Activated T-cell treated with anti-CD3 and anti-CD28 coated beads, Interleukin-2, amount 50 U/mL, for 1 hour (primary cell): ENCODE measurements at places on chromosomes 13 and 19.

DNA sequence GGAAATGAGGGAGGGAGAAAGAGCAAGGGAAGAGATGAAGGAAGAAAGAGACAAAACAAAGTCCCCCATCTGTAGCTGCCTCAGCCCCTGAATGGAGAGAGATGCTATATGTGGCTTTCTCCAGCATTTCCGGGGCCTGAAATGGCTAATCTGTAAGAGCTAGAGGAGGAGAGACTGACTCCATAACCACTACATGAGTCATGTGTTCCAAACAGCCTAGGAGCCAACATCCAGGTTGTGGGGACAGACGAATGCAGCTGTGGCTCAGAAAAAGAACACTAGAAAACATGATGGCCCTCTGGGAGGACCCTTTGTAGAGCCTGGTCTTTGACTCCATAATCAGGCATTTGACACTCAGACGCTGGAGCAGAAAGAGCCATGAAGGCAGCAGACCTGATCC, 292.0 kb upstream of the ZNF507 start:
- no peak for DNase-seq

GRCh38 chr13:112761701-112762689, 72.2 kb downstream of the ATP11A start:
- DNase-seq, result no peak

GRCh38 chr19:50418176-50419021, at the start of gene SPIB:
Gene SPIB (plus strand): TSS chr19:50418938. CDS start chr19:50418963, 25 bp downstream.
- no peak for DNase-seq

- DNase-seq, result no peak
Measured at GRCh38 chr13:68030152-68030809, 800.1 kb upstream of the PCDH9 start.

GRCh38 chr19:30136611-30137195, 194.7 kb downstream of the URI1 start:
- DNase-seq, result no peak

DNA sequence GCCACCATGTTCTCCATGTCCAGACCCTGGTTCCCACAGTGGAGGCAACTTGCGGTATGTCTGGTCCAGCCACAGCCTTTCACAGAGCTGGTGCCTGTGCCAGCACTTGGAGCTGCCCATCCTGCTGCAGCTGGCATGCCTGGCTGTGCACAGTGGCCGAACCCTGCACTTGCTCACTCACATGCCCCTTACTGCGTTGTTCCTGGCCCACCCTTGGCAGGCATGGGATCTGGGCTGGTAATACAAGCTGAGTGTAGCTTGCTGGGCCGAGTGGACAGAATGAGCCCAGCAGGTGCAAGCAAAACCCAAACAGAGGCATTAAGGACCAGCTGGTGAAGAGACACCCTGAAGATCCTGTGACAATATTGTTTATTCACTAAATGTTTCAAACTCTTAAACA, 583.9 kb upstream of the SLITRK6 start:
- no peak for DNase-seq

GRCh38 chr19:6423499-6424194, 964 bp downstream of the KHSRP start:
- DNase-seq, result peak; percentile 42

DNA sequence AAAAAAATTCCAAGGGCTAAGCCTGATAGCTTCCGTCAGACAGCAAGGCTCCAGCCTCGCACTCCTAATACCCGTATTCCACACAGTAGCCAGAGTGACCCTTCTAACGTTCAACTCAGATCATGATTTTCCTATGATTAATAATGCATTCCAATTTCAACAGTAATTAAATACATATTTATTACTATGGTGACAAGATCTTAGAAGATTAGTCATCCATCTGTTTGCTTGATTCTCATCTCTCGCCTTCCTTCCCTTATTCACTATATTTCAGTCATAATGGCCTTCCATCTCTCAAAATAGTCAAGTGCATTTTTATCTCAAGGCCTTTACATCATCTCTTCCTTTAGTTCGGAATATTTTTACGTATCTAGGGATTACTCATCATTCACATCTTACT, 621.2 kb upstream of the SPRY2 start:
- no peak for DNase-seq

DNA sequence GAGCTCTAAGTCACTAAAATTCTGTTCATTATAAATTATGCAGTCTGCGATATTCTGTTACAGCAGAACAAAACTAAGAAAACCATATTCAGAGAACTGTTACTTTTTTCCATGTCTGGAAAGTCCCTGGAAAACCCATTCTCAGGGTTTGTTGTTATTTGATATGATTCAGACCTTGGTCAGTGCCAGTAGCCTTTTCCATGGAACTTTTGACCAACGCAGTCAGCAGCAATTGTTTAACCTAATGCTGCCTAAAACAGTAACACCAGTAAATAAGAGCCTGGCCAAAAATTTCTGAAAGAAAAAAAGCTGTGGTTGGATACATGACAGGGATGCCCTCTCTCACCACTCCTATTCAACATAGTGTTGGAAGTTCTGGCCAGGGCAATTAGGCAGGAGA, 402.7 kb downstream of the TBC1D4 start:
- DNase-seq, result no peak

- no peak for DNase-seq
Measured at GRCh38 chr13:30900952-30901749, 4.9 kb upstream of the MEDAG start.

DNA sequence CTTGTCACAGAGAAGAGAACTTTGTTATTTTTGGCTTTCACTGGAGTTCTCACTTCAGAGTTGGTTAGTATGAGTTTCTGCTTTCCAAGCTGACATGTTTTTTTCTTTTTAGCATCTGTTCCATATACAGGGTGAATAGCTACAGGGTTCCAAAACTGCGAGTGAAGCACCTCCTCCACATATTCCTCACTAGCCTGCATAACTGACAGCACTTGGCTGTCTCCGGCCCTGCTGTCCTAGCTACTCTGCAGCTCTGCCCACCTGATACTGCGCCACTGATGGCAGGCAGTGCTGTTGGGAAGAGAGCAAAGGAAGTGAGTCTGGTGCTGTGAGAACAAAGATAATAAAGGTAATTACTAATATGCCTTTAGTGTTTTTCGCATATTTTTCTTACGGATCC, 6.8 kb downstream of the ATP8A2 start:
- no peak for DNase-seq

- no peak for DNase-seq
Measured at GRCh38 chr13:97440598-97441170, 6.7 kb downstream of the RAP2A start.

DNA sequence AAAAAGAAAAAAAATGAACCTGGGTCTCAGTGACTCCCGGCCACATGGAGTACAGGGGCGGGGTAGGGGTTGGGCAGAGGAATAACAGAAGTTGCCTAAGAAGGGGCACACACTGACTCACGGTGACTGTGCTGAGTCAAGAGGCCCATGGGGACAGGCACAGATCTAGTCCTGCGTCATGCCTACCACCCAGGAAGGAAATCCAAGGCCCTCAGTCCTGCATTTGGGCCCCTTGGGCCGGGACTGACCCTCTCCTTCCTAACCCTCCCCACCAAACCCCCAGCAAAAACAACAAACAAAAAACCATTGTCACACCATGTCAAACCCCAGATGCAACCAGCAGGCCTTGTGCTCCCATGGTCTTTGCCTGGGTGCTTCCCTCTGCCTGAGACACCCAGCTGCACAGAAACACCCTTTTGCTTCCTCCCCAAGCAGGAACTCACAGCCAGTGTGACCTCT, 9.6 kb upstream of the NOTCH3 start:
- DNase-seq, result no peak

- DNase-seq, result no peak
Measured at GRCh38 chr13:100662468-100663211, 12.0 kb downstream of the TMTC4 start.

- DNase-seq, result no peak
Measured at GRCh38 chr19:42212886-42213285, 4.6 kb downstream of the DEDD2 start.

GRCh38 chr13:60019119-60019993, 144.4 kb downstream of the DIAPH3 start:
- DNase-seq, result no peak

GRCh38 chr13:49419276-49419675, 24.6 kb downstream of the CAB39L start:
- DNase-seq, result no peak

DNA sequence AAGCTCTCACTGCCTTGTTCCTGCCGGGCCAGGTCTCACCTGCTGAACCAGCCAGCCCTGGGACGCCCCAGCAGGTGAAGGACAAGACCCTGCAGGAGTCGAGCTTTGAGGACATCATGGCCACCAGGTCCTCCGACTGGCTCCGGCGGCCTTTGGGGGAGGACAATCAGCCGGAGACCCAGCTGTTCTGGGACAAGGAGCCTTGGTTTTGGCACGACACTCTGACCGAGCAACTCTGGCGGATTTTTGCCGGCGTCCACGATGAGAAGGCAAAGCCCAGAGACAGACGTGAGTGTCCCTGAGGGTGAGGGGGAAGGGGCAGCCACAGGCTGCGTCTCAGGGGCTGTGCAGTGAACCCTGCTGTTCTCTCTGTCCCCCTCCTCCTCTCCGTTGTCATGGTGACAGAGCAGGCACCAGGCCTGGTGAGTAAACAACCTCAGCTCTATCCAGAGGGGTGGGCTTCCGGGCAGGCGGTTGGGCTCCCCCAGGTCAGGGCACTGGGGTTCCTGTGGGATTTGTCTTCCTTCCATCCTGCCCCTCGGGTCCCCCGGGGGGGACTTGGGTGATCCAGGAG, 9.7 kb downstream of the TLE6 start:
- no peak for DNase-seq

DNA sequence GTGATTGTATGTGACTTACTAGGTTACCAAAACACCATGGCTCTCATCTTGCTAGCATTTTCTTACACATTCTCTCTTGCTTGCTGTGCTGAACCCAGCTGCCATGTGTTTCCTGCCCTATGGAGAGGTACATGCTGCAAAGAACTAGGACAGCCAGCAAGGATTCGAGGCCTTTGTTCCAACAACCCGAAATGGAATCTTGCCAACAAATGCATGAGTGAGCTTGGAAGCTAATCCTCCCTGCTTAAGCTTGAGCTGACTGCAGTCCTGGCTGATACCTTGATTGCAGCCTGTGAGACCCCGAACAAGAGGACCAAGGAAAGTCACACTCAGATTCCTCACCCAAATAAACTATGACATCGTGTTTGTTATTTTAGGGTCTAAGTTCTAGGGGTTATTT, 651.2 kb downstream of the SLITRK6 start:
- no peak for DNase-seq

DNA sequence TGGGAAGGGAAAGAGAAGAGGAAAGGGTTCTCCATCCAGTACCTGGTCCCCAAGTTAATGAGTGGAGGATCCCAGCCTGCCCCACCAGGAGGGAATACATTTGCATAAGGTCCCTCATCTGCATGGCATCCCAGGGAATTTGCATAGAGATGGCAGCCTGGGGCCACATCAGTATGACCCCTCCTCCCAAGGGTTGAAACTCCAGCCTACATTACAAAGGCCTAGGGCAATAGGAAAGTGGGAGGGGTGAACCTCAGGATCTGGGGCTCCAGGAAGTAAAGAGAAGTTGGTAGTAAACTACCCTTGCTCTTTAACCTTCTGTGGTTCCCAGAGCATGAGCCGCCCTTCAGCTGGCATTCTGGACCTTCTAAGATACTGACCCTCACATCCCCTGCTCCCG, 6.8 kb upstream of the NECTIN2 start:
- DNase-seq, result no peak

DNA sequence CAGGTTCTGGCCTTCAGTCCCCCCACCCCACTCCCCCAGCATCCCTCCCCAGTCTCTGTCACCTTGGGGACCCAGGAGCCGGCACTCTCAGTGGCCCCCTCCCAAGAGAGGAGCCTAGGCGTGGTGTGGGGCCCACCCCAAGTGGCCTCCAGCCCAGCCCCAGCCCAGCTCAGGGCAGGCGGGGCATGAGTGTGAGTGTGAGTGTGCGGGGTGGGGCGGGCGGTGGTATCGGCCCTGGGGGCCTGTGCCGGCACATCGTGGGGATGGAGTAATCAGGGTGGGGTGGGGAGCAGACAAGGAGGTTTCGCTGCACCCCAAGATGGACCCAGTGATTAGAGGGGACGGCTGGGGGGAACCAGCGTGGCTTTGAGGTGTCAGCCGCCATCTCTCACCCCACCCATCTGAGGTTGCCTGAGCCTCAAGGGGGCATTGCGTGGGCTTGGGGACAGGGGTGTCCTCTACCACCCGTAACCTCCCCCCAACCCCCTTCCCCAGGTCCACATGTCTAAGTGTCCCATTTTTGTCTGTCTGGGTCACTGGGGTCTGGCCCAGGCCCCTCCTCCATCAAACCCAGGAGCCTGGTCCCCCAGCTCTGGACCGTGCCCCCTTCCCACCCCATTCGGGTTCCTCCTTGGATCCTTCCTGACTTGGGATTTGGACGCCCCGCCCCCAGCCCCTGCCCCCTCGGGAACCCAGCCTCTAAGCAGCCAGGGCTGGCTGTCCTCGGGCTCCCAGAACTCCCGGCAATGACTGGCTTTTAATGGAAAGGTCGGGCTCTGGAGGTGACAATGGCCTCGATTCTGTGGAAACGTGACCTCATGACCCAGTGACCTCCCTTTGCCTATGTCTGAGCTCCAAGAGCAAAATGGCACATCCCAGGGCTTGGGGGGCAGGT, 6.9 kb upstream of the SULT2B1 start:
- DNase-seq, result no peak

- no peak for DNase-seq
Measured at GRCh38 chr13:104014803-104015645, 948.8 kb upstream of the SLC10A2 start.

DNA sequence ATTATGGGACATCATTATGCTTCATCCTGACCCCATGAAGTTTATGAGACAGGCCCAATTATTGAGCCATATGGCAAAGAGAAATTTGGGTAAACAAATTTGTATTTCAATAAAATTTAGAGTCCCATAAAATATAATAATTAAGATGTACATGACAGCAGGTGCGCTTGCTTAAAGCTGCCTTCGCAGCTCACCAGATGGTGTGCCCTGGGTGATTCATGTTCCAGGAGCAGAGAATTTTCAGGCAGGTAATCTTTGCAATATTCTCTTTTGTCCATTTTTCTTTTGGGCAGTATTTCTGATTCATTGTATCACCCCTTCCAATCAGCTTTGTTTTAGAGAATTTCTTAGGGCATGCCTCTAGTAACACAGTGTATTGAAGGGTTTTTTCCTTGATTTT, 39.5 kb upstream of the WASF3 start:
- DNase-seq, result no peak

DNA sequence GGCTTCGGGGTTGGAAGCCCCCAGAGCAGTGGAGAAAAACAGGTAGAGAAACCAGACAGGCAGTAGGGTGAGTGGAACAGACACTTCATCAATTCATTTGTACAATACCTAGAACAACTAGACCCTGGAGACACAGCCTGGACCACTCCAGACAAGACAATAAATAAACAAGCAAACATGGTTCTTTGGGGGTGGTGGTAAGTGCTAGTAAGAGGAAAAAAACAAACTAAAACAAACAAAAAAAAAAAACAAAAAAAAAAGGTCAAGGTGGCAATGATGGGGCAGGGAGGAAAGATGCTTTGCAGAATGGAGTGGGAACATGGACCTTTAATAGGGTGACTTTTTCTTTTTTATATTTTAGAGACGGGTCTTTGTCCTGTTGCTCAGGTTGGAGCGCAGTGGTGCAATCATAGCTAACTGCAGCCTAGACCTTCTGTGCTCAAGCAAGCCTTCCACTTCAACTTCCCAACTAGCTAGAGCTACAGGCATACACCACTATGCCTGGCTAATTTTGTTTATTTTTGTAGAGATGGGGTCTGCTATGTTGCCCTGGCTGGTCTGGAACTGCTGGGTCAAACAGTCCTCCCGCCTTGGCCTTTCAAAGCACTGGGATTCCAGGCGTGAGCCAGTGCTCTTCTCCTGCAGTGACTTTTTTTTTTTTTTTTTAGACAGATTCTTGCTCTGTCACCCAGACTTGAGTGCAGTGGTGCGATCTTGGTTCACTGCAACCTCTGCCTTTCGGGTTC, 3.1 kb downstream of the JUNB start:
- DNase-seq, result peak; percentile 47

GRCh38 chr19:42433503-42434260, 6.5 kb upstream of the LIPE start:
- DNase-seq, result peak; percentile 69
